NCI-H1436 treated with DMSO at 0.1 percent for 48 hours (cell line): ENCODE measurements at places on chromosomes 16 and 17.

- no peak for DNase-seq
These were observed 9.0 kb upstream of the C16orf95 start for GRCh38 chr16:87326151-87326571.

- no peak for DNase-seq
These were observed at the start of gene ZG16B for GRCh38 chr16:2829501-2830354. Gene ZG16B (plus strand): TSS chr16:2830303. CDS start chr16:2830442, 139 bp downstream.

- DNase-seq, result no peak
These were observed 2.0 kb upstream of the RASL10B start for GRCh38 chr17:35729405-35729833.

DNA sequence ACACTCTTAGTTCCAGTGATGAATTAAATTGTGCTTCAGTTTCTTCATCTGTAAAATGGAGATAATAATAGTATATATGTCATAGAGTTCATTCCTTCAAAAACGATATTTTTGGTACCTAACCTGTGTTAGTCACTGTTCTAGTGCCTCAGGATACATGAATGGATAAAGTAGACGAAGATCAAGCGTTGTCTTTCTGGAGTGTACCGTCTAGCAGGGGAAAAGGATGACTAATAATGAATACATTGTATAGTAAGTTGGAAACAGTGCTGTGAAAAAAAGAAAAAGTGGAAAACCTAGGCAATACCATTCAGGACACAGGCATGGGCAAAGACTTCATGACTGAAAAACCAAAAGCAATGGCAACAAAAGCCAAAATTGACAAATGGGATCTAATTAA lies 8.6 kb downstream of the KRT10 start:
- no peak for DNase-seq

DNA sequence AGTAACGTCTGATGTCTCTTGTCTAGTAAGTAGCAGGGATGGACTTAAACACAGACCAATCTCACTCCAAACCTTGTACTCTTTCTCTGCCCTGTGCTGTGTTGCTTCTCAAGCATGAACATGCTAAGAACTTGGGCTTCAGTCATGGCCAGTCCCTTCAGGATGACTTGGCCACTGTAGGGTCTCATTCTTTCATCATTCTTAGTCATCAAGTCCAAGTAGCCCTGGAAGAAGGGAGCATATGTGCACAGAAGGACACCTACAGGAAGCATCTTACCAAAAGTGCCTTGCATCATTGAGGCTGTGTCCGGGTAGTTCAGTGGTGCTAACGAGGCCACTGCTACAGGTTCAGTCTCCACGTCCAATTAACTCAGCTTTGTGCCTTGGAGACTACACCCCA lies 80.7 kb downstream of the CDK5R1 start:
- no peak for DNase-seq

DNA sequence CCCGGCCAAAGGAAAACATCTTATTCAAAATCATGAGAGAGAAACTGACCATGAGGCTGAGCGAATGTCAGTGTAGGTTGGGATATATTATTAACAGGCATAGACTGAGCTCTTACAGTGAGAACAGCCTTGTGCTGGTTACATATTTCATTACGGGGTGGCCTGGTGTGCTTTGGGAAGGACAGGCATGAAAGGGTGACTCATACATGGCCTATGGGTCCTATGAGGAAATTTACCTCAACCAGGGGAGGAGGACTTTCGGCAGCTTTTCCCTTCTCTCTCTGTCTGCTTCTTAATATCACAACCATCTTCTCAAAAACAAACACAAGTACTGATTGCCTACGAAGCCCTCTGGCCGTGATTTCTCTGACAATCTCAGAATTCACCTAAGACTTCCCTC lies 579.1 kb downstream of the CDH13 start:
- no peak for DNase-seq

GRCh38 chr17:40470932-40471828 lies 27.9 kb downstream of the IGFBP4 start:
- no peak for DNase-seq

GRCh38 chr17:44804302-44805089 lies 25.6 kb downstream of the GJC1 start:
- no peak for DNase-seq

DNA sequence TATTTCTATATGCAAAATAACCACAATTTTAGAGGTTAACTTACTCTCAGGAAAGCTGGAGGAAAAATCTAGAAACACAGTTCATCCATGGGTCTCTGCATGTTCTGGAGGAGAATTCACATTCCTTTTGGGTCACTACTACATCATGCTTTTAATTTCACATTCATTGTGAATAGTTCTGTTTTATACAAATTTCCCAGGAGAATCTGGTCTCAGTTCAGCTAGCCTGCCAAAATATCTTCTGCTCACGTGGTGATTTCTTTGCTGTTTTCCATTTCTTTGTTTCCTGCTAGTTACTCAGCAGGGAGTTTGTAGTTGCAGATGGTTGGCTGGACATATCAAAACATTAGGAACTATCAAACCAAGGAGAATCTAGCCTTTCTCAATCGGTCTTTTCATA lies at the start of gene ABCA9:
ABCA9 (minus strand) TSS at position 106 of the 400 bp plus-strand sequence. CDS start 9,801 bp downstream, outside the sequence.
- no peak for DNase-seq

GRCh38 chr17:75695141-75695829 lies 26.0 kb upstream of the ITGB4 start:
- no peak for DNase-seq

GRCh38 chr16:52861614-52862022 lies 191.1 kb downstream of the CHD9NB start:
- no peak for DNase-seq

GRCh38 chr17:327296-327695 lies 25.3 kb downstream of the RPH3AL start:
- no peak for DNase-seq

- no peak for DNase-seq
These were observed 66.6 kb downstream of the WSB1 start for GRCh38 chr17:27360507-27360906.

DNA sequence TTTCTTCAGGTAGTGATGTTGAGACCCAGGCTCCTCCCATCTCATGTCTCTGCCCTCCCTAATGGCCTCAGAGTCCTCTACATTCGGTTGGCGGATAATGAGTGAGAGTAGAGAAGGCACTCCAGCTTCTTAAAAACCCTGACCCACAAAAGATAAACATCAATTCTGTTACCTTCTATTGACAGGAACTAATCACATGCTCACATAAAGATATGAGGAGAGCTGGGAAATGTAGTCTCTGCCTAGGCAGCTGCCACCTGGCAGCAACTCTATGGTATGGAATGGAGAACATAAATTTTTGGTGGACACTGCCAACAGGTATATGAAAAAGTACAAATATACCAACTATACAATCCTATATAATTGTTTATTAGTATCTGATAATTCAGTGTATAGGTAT lies 110.7 kb upstream of the HLF start:
- DNase-seq, result peak; percentile 37

- no peak for DNase-seq
These were observed 639.1 kb downstream of the MAF start for GRCh38 chr16:78961464-78961863.

DNA sequence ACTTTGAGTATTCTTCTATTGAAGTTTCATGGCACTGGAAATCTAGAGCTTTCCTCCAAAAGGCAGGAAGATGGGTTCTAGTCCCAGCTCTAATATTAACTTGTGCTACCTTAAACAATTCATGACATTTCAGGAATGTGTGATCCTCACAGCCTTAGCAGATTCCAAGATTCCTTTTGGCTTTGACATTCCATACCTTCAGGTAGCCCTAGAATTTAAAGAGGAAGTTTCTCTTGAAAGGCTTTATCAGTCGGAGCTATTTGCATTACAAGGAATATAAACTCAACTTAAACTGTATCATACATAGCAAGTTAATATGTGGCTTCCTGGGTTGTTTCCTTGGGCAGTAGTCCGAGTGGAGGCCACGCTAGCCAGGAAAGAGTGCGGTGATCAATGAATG lies 330.0 kb downstream of the SHISA9 start:
- DNase-seq, result no peak

- DNase-seq, result no peak
These were observed 387 bp downstream of the MSI2 start for GRCh38 chr17:57256708-57257112.

- DNase-seq, result no peak
These were observed 3.8 kb upstream of the USP36 start for GRCh38 chr17:78844301-78845005.

GRCh38 chr17:18910326-18910725 lies 41.6 kb upstream of the SLC5A10 start:
- no peak for DNase-seq

- DNase-seq, result no peak
These were observed 3.6 kb upstream of the HIC1 start for GRCh38 chr17:2051061-2051932.

DNA sequence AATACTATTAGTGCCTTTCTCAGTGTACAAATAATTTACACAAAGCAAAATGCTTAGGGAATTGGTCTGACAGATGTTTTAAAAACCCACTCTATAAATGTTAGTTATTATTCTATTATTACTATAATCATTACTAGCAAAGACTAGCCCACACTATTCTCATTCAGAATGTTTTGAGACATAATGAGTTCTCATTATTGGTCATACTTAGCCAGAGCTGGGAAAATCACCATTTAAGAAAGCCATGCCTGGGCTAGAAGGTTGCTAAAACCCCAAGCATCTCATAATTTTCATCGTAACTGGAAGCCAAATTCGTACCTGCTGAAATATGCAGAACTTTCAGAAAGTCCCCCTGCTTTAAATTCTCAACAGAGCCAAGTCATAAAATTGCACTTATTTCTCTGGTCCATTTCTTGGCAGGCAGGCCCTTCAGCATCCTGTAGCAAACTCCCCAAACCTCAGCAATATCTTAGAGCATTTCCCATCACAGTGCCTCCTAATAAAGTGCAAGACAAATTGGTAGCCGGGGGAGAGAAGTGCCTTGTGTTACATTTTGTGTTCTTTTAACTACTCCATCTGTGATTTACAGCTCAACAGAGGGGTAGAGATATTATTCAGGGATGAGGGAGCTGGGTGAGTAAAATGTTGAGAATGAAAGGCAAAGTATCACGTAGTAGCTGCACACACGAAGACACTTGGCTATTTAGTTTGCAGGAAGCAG lies 79.8 kb upstream of the ADAMTS18 start:
- DNase-seq, result no peak

- no peak for DNase-seq
These were observed 143.7 kb upstream of the ZFHX3 start for GRCh38 chr16:73191660-73192046.

GRCh38 chr17:6254036-6254435 lies 180.9 kb downstream of the AIPL1 start:
- DNase-seq, result no peak

GRCh38 chr16:10668322-10669045 lies 26.2 kb downstream of the TEKT5 start:
- no peak for DNase-seq

DNA sequence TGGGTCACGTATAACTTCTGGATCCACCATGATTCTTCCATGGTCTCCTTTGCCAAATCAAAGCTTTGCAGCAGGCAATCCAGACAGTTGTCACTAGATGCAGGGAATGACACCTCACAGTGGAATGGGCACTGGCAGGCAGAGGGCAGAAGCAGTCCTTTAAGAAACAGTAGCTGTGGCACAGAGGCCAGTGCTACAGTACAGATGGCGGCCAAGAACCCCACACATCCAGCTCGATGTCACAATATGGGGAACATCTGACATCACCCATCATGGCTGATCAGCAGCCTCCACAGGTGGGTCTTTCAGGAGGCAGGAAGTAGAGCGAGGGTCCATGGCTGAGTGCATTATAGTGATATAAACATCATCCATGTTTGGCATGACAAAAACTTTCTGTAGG lies 18.8 kb upstream of the ERN1 start:
- DNase-seq, result no peak

- DNase-seq, result no peak
These were observed 9.3 kb downstream of the IL4R start for GRCh38 chr16:27322858-27323780.

GRCh38 chr16:63289834-63290460 lies 1253.7 kb upstream of the CDH8 start:
- no peak for DNase-seq

DNA sequence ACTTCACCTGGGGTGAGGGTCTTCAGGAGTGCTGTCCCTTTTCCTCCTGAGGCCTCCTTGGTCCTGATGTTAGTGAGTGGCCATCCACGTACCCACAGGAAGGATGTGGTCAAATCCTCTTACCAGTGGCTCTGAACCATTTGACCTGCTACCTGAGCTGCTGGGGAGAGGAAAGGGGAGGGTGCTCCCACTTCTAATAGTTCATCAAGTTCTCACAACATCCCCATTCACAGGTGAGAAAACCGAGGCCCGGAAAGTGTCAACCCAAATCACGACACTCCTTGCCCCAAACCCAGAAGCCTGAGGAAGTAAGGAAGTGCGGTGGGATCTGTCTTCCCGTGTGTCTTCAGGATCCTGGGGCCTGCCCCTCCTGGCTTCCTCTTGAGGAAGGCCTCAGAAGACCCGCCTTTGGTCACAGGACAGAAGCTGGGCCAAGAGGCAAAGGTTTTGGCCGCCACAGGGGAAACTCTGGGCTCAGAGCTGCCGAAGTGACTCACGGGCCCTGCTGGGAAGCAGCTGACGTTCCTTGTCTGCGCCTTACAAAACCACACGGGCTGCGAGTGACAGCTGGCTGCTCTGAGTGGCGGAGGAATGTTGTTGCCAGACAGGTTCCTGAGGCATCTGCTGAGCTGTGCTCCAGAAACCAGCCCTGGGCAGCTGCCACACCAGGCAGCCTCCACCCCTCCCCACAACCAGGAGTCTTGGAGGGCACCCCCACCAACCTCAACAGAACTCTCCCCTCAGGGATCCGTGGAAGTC lies 13.9 kb upstream of the KIFC3 start:
- no peak for DNase-seq

- DNase-seq, result no peak
These were observed 896 bp downstream of the GGA2 start for GRCh38 chr16:23509441-23509754.

DNA sequence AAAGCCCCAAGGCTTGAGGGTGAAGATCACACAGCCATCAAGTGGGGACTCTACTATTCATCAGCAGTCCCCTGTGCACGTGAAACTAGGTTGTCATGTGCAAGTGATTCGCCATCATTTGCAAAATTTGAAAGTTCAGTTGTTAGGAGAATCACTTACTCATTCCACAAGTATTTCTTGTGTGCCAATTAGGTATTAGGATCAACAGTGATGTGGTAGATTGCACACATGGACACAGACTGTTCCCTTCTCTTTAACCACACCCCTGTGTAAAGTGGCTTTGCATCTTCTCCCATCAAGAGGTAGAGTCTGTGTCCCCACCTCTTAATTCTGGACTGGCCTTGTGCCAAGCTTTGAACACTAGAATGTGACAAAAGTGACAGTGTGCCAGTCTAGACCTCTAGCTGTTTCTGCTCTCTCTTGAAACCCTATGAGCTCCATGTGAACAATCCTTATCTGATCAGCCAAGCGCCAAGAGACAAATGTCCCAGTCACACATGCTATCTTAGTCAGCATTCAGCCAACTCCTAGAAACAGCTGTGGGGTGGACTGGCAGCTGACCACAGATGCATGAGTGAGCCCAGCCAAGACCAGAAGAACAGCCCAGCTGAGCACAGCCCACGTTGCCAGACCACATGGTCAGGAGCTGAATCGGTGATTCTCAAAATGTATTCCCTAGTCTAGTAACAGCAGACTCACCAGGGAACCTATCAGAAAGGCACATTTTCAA lies 31.5 kb upstream of the SHISA9 start:
- DNase-seq, result no peak

GRCh38 chr16:89199241-89200123 lies 855 bp downstream of the SLC22A31 start:
- DNase-seq, result no peak

GRCh38 chr16:56643080-56643778 lies 4.8 kb downstream of the MT1A start:
- no peak for DNase-seq
